ENCODE measurements at places on chromosomes 13 and 19.

DNA sequence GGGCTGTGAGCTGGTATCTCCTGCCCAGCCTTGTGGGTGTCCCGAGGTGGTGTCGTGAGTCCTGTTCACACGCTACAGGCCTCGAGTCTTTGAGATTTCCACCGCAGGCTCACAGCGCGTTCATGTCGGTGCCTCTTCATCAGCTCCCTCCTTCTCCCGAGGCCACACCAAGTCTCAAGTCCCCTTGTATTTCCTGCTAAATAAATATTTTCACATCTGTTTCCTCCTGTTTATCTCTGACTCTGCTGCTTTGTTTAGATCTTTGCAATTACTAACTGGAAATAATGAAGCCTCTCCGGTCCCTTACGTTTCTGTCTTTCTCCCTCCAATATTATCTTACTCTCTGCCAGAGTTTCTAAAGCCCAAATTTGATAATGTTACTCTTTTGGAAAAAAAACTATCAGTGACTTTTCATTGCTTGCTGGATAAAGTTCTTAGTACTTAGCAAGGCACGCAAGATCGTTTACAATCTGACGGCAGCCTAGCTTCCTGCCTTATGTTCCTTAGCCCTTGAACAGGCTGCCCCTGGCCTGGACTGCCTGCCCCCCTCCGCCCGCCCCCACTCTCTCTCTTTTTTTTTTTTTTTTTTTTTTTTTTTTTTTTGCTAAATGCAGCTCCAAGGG is 130.5 kb upstream of the RNF113B start:
- DNase-seq, result no peak

- no peak for DNase-seq
These were observed 95.9 kb downstream of the PDS5B start for GRCh38 chr13:32682130-32682529.

- DNase-seq, result no peak
These were observed 15.9 kb downstream of the DCLK1 start for GRCh38 chr13:36115306-36115705.

GRCh38 chr13:70523622-70524021 is 415.4 kb upstream of the KLHL1 start:
- DNase-seq, result no peak

- peak; percentile 21 for DNase-seq
These were observed 12.4 kb upstream of the ELAVL1 start for GRCh38 chr19:8017808-8018207.

DNA sequence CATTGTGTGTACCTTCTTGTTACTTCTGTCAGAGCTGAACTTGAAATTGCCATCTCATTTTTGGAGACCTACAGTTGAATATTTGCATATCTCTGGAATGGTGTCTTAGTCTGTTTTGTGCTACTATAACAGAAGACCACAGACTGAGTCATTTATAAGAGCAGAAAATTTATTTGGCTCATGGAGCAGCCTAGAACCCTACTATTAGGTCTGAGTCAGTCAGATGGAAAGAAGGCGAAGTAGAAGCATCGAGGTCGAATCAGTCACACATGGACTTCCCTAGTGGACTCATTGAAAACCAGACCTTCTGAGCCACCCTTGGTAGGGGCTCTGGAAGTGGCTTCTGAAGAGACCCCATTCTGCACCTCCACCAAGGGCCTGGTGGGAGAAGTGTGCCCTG is 33.9 kb upstream of the TPT1 start:
- no peak for DNase-seq

All from T-helper 2 cell treated with Interferon-gamma antibody and Interleukin-4, amounts not matched to agents 5 μg/mL and 100 μg/mL, for 36 hours (primary cell).